Endothelial cell (in vitro differentiated cells): ENCODE measurements at places on chromosomes 12 and 14.

DNA sequence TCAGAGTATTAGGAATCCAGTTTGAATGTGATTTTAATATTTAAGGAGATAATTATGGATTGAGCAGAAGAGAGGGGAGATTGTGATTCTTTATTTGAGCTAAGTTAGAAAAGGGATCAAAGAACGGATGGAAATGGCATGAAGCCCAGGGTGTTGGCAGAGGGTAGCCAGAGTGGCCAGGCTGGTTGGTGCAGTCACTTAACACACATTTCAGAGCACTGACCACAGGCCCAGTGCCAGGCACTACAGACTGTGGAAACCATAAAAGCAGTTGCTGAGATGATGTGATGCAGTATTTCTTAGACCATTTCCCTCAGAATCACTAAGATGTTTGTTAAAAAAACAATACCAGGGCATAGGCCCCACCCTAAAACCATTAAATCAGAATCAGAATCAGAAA is 167.7 kb upstream of the AMIGO2 start:
- DNase-seq = no peak

DNA sequence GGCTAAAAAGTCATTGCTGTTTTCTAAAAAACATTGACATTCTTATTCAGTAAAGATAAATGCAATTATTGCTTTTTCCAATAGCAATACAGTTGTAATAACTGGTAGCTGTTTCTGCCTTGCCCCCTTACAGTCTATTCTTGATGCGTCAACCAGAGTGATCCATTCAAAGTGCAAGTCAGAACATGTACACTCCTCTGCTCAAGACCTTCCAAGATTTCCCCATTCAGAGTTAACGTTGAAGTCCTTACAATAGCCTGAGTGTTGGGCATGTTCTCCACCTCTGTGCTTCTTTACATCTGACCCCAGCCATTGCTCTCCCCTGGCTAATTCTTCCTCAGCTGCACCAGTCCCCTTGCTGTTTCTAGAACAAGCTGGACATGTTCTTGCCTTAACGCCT is 24.3 kb downstream of the VRK1 start:
- no peak for DNase-seq

GRCh38 chr12:108173160-108173559 is 44.1 kb downstream of the WSCD2 start:
- DNase-seq = no peak

DNA sequence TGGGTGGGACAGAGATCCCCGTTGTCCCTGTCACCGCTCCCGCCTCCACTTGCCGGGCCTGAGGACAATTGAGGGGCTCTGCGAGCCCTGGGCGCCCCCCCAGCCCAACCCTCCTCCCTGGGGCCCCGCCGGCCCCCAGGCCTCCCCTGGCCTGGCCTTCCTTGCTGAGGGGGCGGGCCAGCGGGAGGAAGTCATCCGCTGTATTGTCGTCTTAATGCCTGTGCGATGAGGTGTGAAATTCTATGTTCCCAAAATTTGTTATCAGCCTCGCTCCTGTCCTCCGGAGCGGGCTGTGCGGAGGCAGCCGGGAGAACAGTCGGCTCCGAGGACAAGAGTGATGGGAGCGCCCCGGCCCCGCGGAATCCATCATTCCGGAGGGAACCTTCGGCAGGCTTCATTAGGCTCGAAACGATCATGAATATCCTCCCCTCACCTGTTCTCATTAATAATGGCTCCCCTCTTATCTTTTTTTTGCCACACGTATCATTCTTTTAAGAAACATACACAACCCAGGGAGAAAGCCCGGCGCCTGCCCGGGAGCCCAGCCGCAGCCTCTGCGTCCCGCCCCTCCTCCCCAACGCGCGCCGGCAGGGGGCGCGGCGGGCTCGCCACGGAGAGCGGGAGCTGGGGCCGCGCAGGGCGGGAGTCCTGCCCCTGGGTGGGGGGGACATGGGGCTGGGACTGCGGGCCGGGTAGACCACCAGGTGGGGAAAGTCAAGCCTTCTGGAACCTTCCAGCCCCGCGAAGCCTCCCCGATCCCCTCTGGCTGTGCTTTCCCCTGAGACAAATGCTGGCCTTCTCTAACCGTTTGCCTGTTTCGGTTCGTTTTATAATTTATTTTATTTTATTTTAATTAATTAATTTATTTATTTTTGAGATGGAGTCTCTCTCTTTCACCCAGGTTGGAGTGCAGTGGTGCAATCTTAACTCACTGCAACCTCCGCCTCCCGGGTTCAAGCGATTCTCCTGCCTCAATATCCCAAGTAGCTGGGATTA is 17.1 kb upstream of the DLK1 start:
- peak; percentile 51 for DNase-seq
